ENCODE measurements at places on chromosomes 2 and 18.
A peak's percentile ranks its signal among the peaks of the same experiment; 100 is the strongest.

- no peak for DNase-seq
These were observed 234.3 kb downstream of the CALCRL start for GRCh38 chr2:187213798-187214197.

- no peak for DNase-seq
These were observed 175.0 kb downstream of the L3MBTL4 start for GRCh38 chr18:6239716-6240115.

DNA sequence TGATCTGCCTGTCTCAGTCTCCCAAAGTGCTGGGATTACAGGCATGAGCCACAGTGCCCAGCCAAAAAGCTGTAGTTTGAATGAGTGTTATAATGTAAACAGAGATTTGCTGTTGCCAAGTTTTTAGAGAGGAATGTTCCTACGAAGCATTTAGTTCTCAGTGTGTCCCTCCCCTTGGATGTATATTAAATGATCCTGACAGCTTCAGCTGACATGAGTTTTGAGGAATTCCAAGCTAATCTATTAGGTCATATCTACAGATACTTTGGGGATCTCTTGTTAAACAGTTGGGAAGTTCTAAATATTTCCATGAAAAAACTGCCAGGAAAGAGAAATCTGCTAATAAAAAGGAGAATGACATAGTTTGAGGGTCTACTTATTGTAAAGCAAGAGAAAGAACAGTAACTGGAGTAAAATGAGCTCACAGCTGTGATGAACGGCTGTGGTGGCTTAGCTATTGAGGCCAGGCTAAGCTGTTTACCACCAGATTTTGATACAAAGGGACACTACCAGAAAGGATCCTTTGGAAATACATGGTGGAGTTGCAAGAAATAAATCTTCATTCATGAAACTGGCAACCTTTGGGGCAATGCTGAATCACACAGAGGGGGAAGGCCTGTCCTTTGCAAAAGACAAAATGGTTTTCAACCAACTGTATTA lies 2.6 kb upstream of the STON1 start:
- DNase-seq: no peak

- DNase-seq: no peak
These were observed 148.0 kb upstream of the CYRIA start for GRCh38 chr2:16813593-16813992.

- DNase-seq: no peak
These were observed 196.0 kb downstream of the NR4A2 start for GRCh38 chr2:156136566-156136965.

DNA sequence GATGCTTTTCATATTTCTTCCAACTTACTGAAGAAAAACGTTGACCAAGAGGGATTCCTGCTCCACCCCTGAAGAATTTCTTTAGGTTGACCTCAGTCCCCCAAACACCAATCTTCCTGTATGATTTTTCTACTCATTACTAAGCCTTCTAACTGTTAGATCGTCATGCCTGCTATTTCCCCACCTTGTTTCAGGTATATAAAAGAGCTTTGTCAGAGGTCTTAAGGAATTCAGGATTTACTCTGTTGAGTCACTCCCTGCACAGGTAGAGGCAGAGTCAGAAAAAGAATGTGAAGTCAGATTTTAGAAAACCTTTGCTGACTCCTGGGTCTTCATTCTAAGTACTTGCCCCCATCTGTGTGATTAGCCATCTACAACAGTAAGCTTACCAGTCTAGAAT lies 83.8 kb upstream of the NOSTRIN start:
- DNase-seq: no peak

DNA sequence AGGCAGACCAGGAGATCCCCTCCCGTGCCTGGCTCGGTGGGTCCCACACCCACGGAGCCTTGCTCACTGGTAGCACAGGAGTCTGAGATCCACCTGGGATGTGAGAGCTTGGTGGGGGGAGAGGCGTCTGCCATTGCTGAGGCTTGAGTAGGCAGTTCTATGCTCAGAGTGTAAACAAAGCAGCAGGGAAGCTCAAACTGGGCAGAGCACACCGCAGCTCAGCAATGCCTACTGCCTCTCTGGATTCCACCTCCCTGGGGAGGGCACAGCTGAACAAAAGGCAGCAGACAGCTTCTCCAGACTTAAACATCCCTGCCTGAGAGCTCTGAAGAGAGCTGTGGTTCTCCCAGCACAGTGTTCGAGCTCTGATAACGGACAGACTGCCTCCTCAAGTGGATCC lies 85.1 kb downstream of the UGP2 start:
- no peak for DNase-seq

DNA sequence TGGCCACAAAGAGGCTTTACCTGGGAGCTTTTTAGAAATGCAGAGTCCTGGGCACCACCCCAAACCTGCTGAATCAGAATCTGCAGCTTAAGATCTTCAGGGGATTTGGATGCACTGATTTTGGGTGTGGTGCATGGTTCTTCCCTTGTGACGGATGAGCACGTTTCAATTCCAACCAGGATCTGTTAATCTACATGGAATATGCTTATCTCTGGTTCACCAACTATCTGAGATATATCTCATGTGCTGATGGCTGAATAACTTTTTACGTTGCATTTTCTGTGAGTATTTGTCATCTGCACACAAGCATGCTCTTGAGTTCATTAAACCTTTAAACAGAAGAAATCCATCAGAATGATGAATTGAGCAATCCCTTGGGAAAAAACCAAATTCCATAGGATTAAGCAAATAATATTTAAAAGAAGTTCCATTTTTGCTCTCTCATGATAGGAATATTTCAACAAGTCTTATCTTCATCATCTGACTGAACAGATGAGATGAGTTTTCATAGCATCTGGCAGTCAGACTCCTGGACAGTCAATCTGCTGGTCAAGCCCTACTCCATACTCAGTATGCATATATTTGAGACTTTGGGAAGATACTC lies 120.6 kb downstream of the PLB1 start:
- DNase-seq: no peak

GRCh38 chr2:241637018-241637794 lies at the start of the genes ATG4B and THAP4:
ATG4B (plus strand) TSS chr2:241637693; CDS start chr2:241637715, 22 bp downstream.
THAP4 (minus strand) TSS chr2:241637158; CDS start chr2:241637017, 141 bp downstream.
- DNase-seq: peak; percentile 66

DNA sequence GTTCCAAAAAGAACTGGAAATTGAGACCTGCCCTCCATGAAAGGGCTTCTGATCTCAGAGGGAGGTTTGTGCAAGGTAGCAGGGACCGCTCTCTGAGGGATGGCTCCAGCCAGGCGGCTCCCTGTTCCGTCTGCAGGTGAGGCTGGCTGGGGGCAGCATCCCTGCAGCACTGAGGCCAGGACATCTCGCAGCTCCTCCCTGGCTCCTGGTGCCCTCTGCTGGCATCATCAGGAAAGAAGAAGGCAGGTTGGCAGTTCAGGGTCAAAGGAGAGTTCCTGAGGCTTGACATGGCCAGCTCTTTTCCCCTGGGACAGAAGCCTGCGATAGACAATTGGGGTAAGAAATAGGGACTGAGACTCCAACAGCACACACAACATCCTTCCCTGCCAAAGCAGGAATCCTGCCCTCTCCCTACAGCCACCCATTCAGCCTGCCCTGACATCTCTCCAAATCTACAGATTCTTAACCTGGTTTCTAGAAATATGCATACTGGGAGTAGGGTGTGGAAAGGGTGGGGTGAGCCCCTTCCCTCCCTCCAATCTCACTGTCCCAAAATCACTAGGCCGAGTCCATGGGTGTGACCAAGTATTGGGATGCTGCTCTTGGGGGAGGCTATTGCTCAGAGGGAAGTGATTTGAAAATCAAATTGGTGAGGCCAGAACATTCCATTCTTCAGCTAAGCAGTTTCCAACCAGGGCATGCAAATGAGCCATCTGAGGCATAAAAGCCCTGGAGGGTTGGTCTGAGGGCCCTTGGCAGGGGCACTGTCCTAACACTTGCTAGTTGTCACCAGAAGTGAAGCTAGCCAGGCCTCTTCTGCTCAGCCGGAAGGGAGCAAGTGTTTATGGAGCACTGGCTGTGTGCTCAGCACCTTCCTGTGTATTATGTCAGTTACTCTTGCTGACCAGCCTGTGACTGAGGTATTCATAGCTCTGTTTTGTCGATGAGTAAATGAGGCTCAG lies 185.4 kb downstream of the TFCP2L1 start:
- DNase-seq: no peak

GRCh38 chr2:63056107-63057050 lies 5.7 kb downstream of the OTX1 start:
- DNase-seq: no peak

DNA sequence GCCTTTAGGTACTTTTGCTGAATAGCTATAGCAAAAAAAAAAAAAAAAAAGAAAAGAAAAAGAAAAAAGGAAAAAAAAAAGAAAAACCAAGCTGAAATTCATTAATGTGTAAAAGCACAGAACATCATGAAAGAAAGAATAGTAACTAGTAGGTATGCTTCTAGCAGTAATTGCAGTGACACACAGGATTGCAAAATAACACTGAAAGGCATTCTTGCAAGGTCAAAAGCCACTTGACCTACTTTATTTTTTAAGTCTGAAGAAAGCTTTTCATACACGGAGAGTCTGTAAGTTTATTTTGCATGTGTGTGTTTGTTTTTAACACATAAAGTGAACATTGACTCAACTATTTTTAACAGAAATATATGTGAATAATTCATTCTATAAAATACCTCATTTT lies 54.4 kb downstream of the DOK6 start:
- DNase-seq: no peak

- DNase-seq: no peak
These were observed 163.2 kb upstream of the KLF7 start for GRCh38 chr2:207328944-207329386.

GRCh38 chr2:33510586-33510968 lies 34.1 kb downstream of the RASGRP3 start:
- DNase-seq: no peak

DNA sequence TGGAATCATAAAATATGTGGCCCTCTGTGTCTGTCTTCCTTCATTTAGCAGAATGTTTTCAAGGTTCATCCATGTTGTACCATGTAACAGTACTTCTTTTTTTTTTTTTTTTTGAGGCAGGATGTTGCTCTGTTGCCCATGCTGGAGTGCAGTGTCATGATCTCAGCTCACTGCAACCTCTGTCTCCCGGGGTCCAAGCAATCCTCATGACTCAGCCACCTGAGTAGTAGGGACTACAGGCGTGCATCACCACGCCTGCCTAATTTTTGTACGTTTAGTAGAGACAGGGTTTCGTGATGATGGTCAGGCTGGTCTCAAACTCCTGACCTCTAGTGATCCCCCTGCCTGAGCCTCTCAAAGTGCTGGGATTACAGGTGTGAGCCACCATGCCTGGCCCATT lies 31.2 kb downstream of the RAB1A start:
- no peak for DNase-seq
